Right ventricle myocardium inferior (tissue), 1 donor: ENCODE measurements at places on chromosomes 16 and 17. TPM values are rescaled to one million over a fixed set of nuclear protein-coding genes. Genes with fewer than 3 reads are reported as not detected.
A peak's percentile ranks its signal among the peaks of the same experiment; 100 is the strongest.

The TP53TG3F gene
- total RNA-seq = not detected

The GSDMA gene
- 1.4 TPM for total RNA-seq

The MT1M gene
- 6.7 TPM for total RNA-seq

The ADCY7 gene
- total RNA-seq = 11.7 TPM

The NAT9 gene
- total RNA-seq = 19.4 TPM

The SRL gene
- total RNA-seq = 419 TPM

The DHRS7C gene
- total RNA-seq = 69.8 TPM

The ERAL1 gene
- 37.2 TPM for total RNA-seq

The PITPNM3 gene
- 0.46 TPM for total RNA-seq

The CHRNE gene
- 0.41 TPM for total RNA-seq

The PRR15L gene
- not detected for total RNA-seq

The KDM6B gene
- 25.0 TPM for total RNA-seq

The LRRC46 gene
- 0.30 TPM for total RNA-seq

The MYH2 gene
- total RNA-seq = not detected

The BCO1 gene
- total RNA-seq = not detected

The PMFBP1 gene
- 0.19 TPM for total RNA-seq

The MFSD6L gene
- total RNA-seq = 0.11 TPM

- no peak for DNase-seq
Observed at GRCh38 chr17:77735566-77736198, 222.8 kb upstream of the TNRC6C start.

GRCh38 chr17:59485946-59486345 is 79.5 kb upstream of the DHX40 start:
- no peak for DNase-seq

DNA sequence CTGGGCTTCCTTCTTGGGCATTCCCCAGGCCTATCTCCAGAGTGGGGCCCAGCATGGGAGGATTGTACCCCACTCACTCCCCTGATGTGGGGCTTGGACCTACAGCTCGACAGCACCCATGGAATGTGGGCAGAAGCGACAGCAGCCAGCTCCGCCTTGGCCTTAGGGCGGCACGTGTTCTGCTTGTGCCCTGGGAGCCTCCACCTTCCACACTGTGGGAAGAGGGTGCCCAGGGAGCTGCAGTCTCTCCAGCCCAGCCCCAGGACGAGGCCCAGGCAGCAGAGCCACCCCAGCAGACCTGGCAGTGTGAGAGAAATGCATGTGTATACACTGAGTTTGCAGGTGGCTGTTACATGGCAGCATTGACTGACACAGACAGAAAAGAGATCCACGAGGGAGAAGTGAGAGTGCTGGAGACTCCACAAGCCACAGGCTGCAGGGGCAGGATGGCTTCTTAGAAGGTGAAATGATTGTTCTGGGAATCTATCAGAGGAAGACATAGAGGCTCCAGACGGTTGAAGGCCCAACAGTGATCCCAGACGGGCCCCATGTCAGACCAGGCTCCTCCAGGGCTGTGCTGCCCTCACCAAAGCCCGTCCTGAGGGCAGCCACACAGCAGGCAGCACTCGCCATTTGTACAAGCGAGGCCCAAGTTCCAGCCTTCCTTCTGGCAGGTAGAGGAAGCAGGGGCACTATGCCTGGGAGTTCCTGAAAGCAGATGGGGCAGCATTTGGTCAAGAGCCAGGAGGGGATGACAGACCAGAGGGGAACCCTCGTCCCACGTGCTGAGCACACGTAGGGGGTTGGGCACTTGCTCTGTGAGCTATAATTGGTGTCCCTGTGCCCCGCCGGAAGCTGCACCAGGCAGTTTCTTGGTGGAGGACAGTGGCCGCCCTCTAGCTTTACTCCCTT is 2.8 kb upstream of the DNASE1 start:
- no peak for DNase-seq

- DNase-seq = no peak
Observed at GRCh38 chr17:68576811-68577496, 24.2 kb downstream of the FAM20A start.

- DNase-seq = peak; percentile 78
Observed at GRCh38 chr17:61366715-61367413, 32.8 kb upstream of the TBX2 start.

- DNase-seq = no peak
Observed at GRCh38 chr16:73549984-73550631, 502.2 kb upstream of the ZFHX3 start.

DNA sequence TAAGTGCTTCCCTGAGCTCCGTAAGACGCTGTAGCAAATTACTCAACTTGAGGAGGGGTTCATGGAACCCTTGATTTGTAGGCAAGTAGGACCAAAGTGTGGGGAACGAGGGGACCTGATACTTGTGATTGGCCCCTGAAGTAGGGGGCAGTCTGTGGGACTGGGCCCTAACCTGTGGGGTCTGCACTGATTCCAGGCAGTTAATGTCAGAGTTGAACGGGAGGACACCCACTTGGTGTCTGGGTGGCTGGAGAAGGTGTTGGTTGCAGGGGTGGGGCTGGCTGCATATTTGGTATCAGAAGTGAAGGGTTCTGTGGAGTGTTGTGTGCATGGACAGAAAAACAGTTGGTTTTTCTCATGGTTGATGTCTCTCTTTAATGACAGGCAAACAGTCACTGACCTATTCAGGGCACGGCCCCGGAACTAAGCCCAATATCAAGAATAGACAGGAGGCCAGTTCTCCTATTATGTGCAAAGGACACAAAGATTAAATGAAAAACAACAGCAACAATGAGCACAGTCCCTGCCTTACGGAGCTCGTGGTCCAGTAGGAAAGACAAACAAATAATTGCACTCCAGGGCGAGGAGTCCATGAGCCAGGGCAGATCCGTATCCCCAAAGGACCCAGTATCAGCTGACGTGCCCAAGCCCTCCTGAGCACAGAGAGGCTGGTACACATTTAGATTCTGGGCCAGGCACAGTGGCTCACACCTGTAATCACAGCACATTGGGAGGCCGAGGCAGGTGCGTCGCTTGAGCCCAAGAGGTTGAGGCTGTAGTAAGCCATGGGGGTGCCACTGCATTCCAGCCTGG is 19.2 kb downstream of the MXRA7 start:
- no peak for DNase-seq

DNA sequence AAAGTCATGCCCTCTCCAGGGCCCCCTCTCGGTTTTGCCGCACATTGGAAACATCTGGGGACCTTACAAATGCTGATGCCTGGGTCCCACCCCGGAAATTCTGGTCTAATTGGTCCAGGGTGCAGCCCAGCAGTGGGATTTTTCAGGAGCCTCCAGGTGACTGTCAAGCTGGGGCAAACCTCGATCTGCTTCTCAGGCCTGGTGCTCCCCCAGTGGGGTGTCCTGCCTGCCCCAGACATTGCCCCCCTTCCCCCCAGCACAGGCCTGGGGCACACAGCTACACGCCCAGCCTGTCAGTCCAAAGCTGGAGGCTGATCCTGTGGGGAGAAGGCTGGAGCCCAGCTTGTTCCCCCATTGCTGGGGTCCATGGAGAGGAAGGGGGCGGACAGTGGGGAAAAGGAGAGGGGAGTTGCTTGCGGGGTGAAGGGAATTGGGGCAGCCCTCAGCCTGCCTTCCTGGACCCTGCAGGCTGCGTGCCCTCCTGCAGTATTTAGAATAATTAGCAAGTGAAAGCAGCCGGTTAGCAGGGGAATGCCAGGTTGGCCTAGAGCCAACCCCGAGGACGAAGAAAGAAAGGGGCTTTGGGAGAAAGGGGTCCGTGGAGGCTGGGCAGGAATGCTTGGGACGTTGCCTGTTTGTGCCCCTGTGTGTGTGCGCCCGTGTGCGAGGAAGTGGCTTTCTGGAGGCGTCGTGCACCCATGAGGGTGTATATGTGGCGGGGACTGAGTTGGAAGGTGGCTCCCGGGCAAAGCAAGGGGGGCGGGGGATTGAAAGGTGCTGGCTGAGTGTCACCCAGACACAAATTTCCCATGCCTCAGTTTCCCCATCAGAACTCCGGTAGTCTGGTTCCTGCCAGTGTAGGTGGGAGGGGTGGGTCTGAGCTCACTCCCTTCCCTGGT is 5.9 kb downstream of the FOXJ1 start:
- no peak for DNase-seq

- no peak for DNase-seq
Observed at GRCh38 chr16:6571044-6571443, 761.6 kb upstream of the RBFOX1 start.

GRCh38 chr16:67151431-67152097 is 766 bp upstream of the B3GNT9 start:
- peak; percentile 49 for DNase-seq

GRCh38 chr16:75620326-75621169 is 2.5 kb downstream of the ADAT1 start:
- DNase-seq = no peak

- DNase-seq = no peak
Observed at GRCh38 chr17:7144213-7144612, 29.6 kb upstream of the ASGR2 start.

GRCh38 chr17:82240506-82241182 is 11.8 kb downstream of the SLC16A3 start:
- DNase-seq = peak; percentile 59

DNA sequence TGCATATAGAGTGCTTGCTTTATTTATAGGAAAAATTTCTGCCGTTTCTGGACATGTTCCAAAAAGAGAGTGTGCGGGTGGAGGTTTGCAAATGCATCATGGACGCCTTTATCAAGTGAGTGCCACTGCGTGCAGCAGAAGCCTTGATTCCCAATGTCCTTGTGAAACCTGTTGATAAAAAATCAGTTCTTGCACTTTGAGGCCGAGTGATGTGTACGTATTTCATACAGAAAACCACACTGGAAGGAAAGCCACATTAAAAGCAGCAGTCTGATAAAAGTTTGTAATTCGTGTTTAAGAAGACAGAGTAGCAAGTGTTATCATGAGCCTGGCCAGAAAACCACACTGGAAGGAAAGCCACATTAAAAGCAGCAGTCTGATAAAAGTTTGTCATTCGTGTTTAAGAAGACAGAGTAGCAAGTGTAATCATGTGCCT is 78.0 kb downstream of the KNOP1 start:
- DNase-seq = no peak

GRCh38 chr16:11004973-11005610 is 60.7 kb downstream of the CLEC16A start:
- DNase-seq = no peak

GRCh38 chr17:17783116-17783824 is 53.5 kb downstream of the SREBF1 start:
- DNase-seq = no peak

- DNase-seq = no peak
Observed at GRCh38 chr17:66468241-66469087, 166.1 kb downstream of the PRKCA start.

- no peak for DNase-seq
Observed at GRCh38 chr16:7026639-7027038, 306.0 kb upstream of the RBFOX1 start.

DNA sequence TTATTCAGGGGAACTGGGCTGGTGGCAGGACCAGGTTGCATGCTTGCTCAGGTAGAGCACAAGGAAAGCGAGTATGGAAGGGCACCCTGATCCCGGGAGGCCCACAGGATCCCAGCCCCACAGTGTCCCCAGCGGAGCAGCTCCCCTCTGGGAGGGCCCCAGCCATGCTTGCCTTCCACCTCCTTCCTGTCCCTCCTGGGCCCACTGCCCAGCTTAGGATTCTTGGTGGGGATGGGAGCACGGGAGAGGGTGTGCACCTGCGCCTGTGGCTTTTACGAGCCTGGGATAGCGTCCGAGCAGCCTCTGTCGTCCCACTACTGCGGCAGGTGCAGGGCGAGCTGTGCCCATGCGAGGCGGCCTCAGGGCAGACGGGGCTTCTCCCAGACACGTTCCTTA is 114.5 kb downstream of the BANP start:
- DNase-seq = no peak

DNA sequence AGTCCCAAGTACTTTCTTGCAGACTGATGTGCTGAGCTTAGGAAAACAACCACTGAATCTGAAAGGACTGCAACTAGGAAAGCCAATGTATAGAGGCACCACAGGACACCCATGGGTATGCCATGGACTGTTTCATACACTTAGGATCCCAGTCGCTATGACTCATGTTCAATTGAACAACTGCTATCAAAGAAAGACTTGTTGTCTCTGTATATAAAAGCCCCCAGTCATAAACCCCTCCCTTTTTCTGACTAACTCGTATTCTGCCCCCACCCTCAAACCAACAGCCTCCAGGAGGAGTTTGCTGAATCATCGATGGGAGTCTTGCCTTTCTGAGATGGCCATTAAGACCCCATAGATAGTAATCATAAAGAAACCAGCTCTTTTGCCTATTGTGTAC is 205.4 kb downstream of the ANKFN1 start:
- DNase-seq = no peak

DNA sequence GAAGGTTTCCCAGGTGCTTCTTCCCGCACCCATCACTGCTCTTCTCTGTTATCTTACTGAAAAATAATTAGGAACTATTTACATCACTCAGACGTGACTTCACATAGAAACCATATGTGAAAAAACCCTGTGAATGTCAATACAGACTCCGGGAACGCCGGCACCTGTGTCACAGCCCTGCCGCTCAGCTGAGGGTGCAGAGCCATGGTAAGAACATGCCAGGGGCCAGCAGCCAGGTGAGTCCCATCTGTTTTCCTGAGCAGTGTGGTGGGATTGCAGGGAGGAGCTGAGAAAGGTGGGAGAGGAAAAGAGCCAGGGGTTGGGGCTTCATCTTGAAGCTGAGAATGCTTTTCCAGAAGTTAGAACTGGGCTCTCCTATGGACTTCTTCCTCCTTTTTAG is 13.7 kb downstream of the FOXF1 start:
- DNase-seq = no peak

DNA sequence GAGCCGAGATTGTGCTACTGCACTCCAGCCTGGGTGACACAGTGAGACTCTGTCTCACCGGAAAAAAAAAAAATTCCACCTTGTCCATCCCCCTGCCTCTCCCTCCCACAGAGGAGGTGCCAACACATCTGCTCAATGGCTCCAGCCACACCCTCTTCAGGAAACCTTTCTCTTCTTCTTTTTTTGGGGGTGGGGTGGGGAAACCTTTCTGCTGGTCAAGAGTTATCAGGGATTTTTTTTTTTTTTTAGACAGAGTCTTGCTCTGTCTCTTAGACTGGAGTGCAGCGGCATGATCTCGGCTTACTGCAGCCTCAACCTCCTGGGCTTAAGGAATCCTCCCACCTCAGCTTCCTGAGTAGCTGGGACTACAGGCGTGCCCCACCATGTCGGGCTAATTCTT is 18.7 kb downstream of the TNS4 start:
- no peak for DNase-seq

GRCh38 chr16:66382171-66382965 is 15.9 kb downstream of the CDH5 start:
- no peak for DNase-seq

DNA sequence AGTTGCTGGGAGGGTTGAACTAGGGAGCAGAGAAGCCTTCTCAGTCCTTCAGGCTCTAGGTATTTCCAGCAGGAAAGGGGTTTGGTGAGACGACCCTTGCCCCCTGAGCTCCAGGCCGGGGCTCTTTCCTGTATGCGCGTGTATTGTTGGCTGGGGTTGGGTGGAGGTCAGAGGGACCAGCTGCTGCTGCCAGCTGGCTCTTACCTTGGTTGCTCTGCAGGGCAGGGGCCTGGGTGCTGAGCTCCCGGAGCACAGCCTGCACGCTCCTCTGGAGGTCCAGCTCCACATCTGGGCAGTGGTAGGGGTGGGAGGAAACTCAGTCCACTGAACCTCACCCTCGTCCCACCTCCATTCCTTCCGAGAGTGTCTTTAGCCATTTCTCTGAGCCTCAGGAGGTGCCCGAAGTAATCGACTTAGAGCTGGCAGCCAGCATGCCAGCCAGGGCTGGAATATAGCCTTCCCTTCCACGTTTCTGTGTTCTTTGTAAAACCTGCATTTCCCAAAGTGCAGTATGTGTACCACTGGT is 28.0 kb downstream of the PIK3R6 start:
- no peak for DNase-seq

GRCh38 chr16:89013692-89014402 is 36.8 kb upstream of the CBFA2T3 start:
- peak; percentile 14 for DNase-seq

GRCh38 chr17:5585836-5586521 is 1.7 kb upstream of the NLRP1 start:
- DNase-seq = no peak
